Endothelial cell (in vitro differentiated cells): ENCODE measurements at places on chromosomes 2 and 18.

GRCh38 chr2:42513252-42513918 lies 19.6 kb upstream of the KCNG3 start:
- peaks cover 4% of the 10 kb centered on the region for H3K27me3 ChIP-seq
- no peak overlapping the region for H3K4me3 ChIP-seq
- H3K36me3 ChIP-seq = no peaks in the 10 kb centered on the region
- H3K4me1 ChIP-seq = peaks cover 11% of the 10 kb centered on the region
- peak; percentile 52 for DNase-seq

GRCh38 chr2:238077292-238077691 lies 16.5 kb downstream of the SCLY start:
- DNase-seq = no peak
- H3K4me1 ChIP-seq = no peaks in the 10 kb centered on the region
- H3K4me3 ChIP-seq = no peak overlapping the region
- H3K27ac ChIP-seq = no peak overlapping the region
- H3K27me3 ChIP-seq = peaks cover 1% of the 10 kb centered on the region
- peaks cover 25% of the 10 kb centered on the region for H3K36me3 ChIP-seq

DNA sequence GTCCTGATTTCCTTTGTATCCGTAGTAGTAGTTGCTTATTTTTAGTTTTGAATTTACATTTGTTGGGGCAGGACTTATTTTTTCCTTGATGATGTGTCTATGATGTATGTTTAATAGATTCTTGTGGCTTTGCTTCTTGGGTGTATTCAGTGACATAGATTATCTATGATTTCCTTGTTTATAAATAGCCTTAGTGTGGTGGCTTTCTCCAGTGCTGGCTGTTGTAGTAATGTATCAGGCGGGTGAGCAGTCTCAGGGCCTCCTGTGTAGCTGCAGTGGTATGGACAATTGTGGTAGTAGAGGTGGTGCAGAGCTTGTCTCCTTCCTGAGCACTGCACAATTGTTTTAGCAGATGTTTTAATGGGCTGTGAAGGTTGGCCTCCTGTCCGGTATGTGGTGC lies 60.5 kb downstream of the SMCHD1 start:
- H3K27ac ChIP-seq = no peak overlapping the region
- no peak overlapping the region for H3K4me3 ChIP-seq
- peaks cover 10% of the 10 kb centered on the region for H3K36me3 ChIP-seq
- peaks cover 3% of the 10 kb centered on the region for H3K4me1 ChIP-seq

GRCh38 chr2:20173496-20174402 lies 51.2 kb downstream of the SDC1 start:
- no peak overlapping the region for H3K27ac ChIP-seq
- H3K4me1 ChIP-seq = peaks cover 7% of the 10 kb centered on the region
- no peak for DNase-seq
- H3K27me3 ChIP-seq = no peaks in the 10 kb centered on the region
- no peak overlapping the region for H3K4me3 ChIP-seq

- H3K4me1 ChIP-seq = no peaks in the 10 kb centered on the region
- H3K4me3 ChIP-seq = no peak overlapping the region
- DNase-seq = no peak
- H3K36me3 ChIP-seq = no peaks in the 10 kb centered on the region
- H3K27me3 ChIP-seq = peaks cover 2% of the 10 kb centered on the region
Observed at GRCh38 chr2:143823296-143823695, 694.1 kb downstream of the ARHGAP15 start.

- H3K36me3 ChIP-seq = no peaks in the 10 kb centered on the region
- no peaks in the 10 kb centered on the region for H3K27me3 ChIP-seq
- no peak overlapping the region for H3K4me3 ChIP-seq
- no peak for DNase-seq
- no peak overlapping the region for H3K27ac ChIP-seq
- no peaks in the 10 kb centered on the region for H3K4me1 ChIP-seq
Observed at GRCh38 chr18:34467058-34467457, 242.3 kb upstream of the NOL4 start.

GRCh38 chr2:218398437-218399390 lies 954 bp upstream of the CTDSP1 start:
- DNase-seq = peak; percentile 63
- peaks cover 5% of the 10 kb centered on the region for H3K36me3 ChIP-seq
- peaks cover 18% of the 10 kb centered on the region for H3K4me1 ChIP-seq
- peak overlapping the region; percentile 74 for H3K4me3 ChIP-seq
- peak overlapping the region; percentile 74 for H3K27ac ChIP-seq

DNA sequence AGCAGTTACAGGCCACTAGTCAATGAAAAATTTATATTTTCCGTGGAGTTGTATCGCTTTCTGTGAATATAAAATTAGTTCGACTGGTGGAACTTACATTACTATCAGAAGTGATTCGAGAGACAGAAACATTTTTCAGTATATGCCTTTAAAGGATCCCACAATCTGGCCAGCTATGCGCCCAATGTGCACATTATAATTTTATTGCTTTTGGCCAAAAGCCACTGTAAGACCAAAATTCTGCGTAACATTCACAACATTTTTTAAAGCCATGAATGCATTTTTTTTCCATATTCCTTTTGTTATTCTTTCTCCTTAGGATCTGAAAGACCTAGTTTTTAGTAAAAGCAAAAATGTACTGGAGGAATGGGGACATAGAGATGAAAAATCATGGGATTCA lies 131.0 kb upstream of the CHAC2 start:
- no peak for DNase-seq
- H3K27ac ChIP-seq = no peak overlapping the region
- H3K36me3 ChIP-seq = no peaks in the 10 kb centered on the region
- H3K27me3 ChIP-seq = no peaks in the 10 kb centered on the region
- peaks cover 13% of the 10 kb centered on the region for H3K4me1 ChIP-seq
- H3K4me3 ChIP-seq = no peak overlapping the region

- DNase-seq = no peak
- no peak overlapping the region for H3K4me3 ChIP-seq
- no peak overlapping the region for H3K27ac ChIP-seq
- H3K36me3 ChIP-seq = peaks cover 4% of the 10 kb centered on the region
- peaks cover 16% of the 10 kb centered on the region for H3K27me3 ChIP-seq
Observed at GRCh38 chr2:126653761-126654160, 2.2 kb upstream of the GYPC start.

- peaks cover 3% of the 10 kb centered on the region for H3K4me1 ChIP-seq
- H3K4me3 ChIP-seq = no peak overlapping the region
- no peaks in the 10 kb centered on the region for H3K36me3 ChIP-seq
- H3K27me3 ChIP-seq = no peaks in the 10 kb centered on the region
- no peak overlapping the region for H3K27ac ChIP-seq
Observed at GRCh38 chr2:118375907-118376485, 287.7 kb downstream of the INSIG2 start.

- no peak overlapping the region for H3K4me3 ChIP-seq
- no peaks in the 10 kb centered on the region for H3K27me3 ChIP-seq
- no peak overlapping the region for H3K27ac ChIP-seq
- H3K4me1 ChIP-seq = no peaks in the 10 kb centered on the region
Observed at GRCh38 chr2:7593360-7593759, 676.1 kb downstream of the RNF144A start.

- no peak for DNase-seq
- H3K4me1 ChIP-seq = peaks cover 31% of the 10 kb centered on the region
- H3K27me3 ChIP-seq = no peaks in the 10 kb centered on the region
- H3K36me3 ChIP-seq = no peaks in the 10 kb centered on the region
- H3K4me3 ChIP-seq = no peak overlapping the region
Observed at GRCh38 chr18:28149810-28150420, 27.0 kb downstream of the CDH2 start.

GRCh38 chr18:58863539-58864145 lies 1.0 kb upstream of the ZNF532 start:
- H3K27me3 ChIP-seq = peaks cover 26% of the 10 kb centered on the region
- peak; percentile 44 for DNase-seq
- H3K27ac ChIP-seq = peak overlapping the region; percentile 96
- peaks cover 26% of the 10 kb centered on the region for H3K36me3 ChIP-seq
- H3K4me3 ChIP-seq = no peak overlapping the region

DNA sequence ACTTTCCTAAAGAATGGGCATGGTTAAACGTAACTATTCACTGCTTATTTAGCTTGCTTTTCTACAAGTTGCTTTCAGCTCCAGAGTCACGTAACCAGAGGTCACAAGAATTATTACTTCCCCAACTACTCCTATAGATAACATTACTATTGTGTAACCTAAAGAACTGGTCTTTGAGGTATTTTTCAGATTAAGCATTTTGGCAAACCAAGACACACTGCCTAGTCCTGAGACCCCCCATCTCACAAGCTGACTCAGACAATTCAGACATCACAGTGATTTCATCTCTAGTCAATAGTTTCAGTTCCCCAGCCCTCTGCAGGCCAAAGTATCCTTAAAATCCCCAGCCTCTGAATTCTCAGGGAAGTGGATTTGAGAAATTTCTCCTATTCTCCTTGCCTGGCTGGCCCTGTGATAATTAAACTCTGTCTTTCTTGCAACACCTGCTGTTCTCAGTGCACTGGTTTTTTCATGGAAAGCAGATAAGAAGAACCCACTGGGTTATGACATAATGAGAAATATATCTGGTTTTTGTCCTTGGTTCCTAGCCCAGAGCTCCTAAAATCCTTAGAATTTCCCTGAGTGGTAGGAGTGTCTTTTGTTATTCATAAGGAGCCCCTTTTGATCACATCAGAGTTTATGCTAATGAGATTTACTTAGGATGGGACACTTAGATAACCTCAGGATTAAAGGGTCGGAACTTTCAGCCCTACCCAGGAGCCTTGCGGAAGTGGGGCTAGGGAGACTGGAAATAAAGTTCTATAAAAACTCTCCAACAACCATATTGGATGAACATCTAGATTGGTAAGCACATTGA lies 1310.8 kb upstream of the CHAC2 start:
- H3K4me3 ChIP-seq = no peak overlapping the region
- no peak overlapping the region for H3K27ac ChIP-seq
- no peaks in the 10 kb centered on the region for H3K36me3 ChIP-seq
- no peaks in the 10 kb centered on the region for H3K27me3 ChIP-seq
- no peaks in the 10 kb centered on the region for H3K4me1 ChIP-seq

GRCh38 chr2:168392024-168392423 lies 64.0 kb upstream of the CERS6 start:
- H3K4me1 ChIP-seq = no peaks in the 10 kb centered on the region
- H3K27ac ChIP-seq = no peak overlapping the region
- H3K36me3 ChIP-seq = no peaks in the 10 kb centered on the region
- no peak overlapping the region for H3K4me3 ChIP-seq
- no peak for DNase-seq
- H3K27me3 ChIP-seq = no peaks in the 10 kb centered on the region

DNA sequence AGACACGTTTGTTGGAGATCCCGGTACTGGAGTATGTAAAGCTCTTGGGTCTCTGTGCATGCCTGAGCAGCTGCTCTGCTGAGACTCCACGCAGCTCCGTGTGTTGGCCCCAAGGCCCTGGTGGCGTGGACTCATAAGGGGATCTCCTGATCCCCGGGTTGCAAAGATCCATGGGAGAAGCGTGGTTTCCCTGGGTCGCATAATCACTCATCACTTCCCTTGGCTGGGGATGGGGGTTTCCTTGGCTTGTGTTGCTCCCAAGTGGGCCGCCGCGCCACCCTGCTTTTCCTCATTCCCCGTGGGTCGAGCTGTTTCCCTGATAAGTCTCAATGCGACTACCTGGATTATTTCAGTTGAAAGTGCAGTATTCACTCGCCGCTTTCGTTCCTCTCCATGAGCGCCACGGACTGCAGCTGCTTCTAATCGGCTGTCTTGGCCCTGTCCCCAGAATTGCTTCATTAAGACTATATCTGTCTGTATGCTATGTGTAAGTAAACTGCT lies 76.0 kb downstream of the EPC2 start:
- no peak overlapping the region for H3K27ac ChIP-seq
- H3K36me3 ChIP-seq = peaks cover 19% of the 10 kb centered on the region
- DNase-seq = no peak
- H3K4me3 ChIP-seq = no peak overlapping the region

- H3K4me3 ChIP-seq = no peak overlapping the region
- peaks cover 5% of the 10 kb centered on the region for H3K4me1 ChIP-seq
- no peak for DNase-seq
Observed at GRCh38 chr2:252001-252602, 11.7 kb downstream of the SH3YL1 start.

DNA sequence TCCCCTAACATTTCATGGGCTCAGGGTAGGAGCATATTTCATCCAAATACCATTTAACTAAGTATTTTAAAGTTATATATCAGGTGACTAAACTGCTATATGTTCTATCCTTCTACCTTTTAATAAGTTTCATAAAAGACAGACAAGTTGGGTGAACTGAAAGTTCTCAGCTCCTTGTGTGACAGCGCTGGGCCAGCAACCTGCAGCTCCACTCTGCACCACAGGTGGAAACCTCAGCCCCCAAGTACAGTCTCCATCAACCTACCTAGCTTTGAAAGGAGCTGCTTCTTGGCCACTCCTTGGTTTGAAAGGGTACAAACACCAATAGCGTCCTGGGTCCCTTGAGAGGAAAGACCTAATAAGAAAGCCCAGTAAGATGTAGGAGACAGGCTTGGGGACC lies 177.9 kb downstream of the PDE1A start:
- no peaks in the 10 kb centered on the region for H3K27me3 ChIP-seq
- no peak for DNase-seq
- no peaks in the 10 kb centered on the region for H3K36me3 ChIP-seq
- H3K4me1 ChIP-seq = no peaks in the 10 kb centered on the region
- H3K27ac ChIP-seq = no peak overlapping the region

GRCh38 chr18:47737956-47738355 lies 192.5 kb downstream of the SMAD2 start:
- no peaks in the 10 kb centered on the region for H3K36me3 ChIP-seq
- H3K4me1 ChIP-seq = peaks cover 29% of the 10 kb centered on the region
- no peaks in the 10 kb centered on the region for H3K27me3 ChIP-seq

DNA sequence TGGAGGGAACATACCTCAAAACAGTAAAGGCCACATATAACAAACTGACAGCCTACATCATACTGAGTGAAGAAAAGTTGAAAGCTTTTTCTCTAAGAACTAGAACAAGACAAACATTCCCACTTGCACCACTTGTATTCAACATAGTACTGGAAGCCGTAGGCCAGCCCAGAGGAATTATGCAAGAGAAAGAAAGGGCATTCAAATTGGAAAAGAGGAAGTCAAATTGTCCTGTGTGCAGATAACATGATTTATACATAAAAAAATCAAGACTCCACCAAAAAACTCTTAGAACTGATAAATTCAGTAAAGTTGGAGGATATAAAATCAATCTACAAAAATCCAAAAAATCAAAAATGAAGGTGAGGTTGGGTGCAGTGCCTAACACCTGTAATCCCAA lies 8.0 kb upstream of the KDM3A start:
- no peaks in the 10 kb centered on the region for H3K27me3 ChIP-seq
- H3K4me1 ChIP-seq = no peaks in the 10 kb centered on the region
- H3K36me3 ChIP-seq = no peaks in the 10 kb centered on the region
- no peak overlapping the region for H3K4me3 ChIP-seq
- no peak for DNase-seq

DNA sequence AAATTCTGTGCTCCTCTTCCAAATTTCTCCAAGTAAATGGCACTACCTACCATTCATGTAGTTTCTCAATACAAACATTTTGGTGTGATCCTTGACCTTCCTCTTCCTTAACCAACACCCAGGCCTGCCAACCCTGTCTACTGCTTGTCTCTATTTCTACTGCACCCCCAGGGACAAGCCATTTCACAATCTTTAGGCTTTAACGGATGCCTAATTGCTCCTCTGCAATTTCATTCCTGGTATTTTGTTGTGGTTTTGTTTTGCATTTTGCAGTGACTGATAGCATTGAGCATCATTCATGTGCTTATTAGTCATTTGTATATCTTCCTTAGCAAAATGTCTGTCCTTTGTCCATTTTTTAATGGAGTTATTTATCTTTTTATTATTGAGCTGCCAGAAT lies 10.0 kb downstream of the FAP start:
- H3K27me3 ChIP-seq = peaks cover 4% of the 10 kb centered on the region
- H3K4me3 ChIP-seq = no peak overlapping the region
- H3K27ac ChIP-seq = no peak overlapping the region
- no peak for DNase-seq
- H3K4me1 ChIP-seq = no peaks in the 10 kb centered on the region
